ENCODE measurements at places on chromosomes 1 and 21. TPM values are rescaled to one million over a fixed set of nuclear protein-coding genes. Genes with fewer than 3 reads are reported as not detected.

EPHA2 gene
- total RNA-seq, result 53.9 TPM

C1orf210 gene
- total RNA-seq, result 0.12 TPM

EFNA1 gene
- total RNA-seq, result 18.1 TPM

NT5C1A gene
- total RNA-seq, result not detected

AMY1C gene
- not detected for total RNA-seq

TDRD5 gene
- 0.10 TPM for total RNA-seq

SLC25A34 gene
- total RNA-seq, result 0.12 TPM

SYCP1 gene
- total RNA-seq, result not detected

FYB2 gene
- not detected for total RNA-seq

DCST1 gene
- not detected for total RNA-seq

MT1HL1 gene
- total RNA-seq, result not detected

HSD3B1 gene
- total RNA-seq, result not detected

RPTN gene
- total RNA-seq, result not detected

TMPRSS15 gene
- 0.32 TPM for total RNA-seq

ATP1A4 gene
- total RNA-seq, result not detected

OLFML2B gene
- total RNA-seq, result not detected

SPRR2E gene
- not detected for total RNA-seq

SLC30A2 gene
- not detected for total RNA-seq

S100A13 gene
- total RNA-seq, result 74.4 TPM

WNT2B gene
- total RNA-seq, result 1.5 TPM

OPRD1 gene
- total RNA-seq, result not detected

VANGL2 gene
- 0.02 TPM for total RNA-seq

All from NCI-H460 (cell line).